ENCODE measurements at places on chromosomes 11 and 22.

DNA sequence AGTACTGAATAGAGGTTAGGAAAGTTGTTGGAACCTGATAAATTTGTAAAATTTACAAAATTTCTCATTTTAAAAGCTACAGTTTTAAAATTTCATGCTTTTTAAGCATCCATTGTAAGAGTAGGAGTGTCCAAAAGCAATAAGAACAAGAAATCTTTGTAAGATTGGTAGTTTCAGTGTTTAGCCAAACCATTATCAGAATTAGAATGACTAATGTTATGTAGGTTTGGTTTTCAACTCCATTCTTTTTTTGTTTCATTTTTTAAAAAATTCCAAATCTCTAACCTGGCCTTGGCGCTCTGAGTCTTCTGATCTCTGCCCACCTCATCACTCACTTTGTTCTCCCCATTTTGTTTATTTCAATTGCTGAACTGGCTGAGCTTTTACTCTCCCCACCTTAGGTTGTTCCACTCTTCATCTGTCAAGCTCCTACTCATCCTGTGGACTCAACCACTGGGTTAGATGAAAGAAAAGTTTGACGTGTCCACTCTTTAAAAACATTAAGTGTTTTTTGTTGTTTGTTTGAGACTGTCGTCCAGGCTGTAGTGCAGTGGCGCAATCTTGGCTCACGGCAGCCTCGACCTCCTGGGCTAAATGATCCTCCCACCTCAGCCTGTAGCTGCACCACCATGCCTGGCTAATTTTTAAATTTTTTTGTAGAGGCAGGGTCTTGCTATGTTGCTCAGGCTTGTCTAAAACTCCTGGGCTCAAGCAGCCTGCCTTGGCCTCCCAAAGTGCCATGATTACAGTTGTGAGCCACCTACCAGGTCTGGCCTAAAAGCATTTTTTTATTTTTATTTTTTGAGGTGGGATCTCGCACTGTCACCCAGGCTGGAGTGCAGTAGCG lies 14.0 kb downstream of the EP300 start:
- DNase-seq, result no peak

DNA sequence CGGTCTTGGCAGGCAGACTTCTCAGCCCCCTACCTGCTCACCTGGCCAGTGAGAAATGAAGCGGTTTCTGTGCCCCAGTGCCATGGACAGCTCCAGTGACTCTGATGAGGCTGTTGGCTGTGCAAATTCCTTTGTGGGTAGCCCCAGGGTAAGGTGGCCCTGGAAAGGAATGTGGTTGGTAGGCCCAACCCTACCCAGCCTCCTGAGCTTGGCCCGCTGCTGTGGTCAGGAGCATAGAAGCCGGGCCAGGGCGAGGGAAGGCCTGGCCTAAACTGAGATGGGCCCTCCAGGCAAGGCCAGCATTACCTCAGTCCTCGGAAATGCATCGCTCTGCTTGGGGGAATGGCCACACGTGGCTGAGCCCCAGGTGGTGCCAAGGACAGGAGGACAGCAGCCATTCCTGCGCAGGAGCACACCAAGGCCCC lies 16.9 kb downstream of the DAGLA start:
- no peak for DNase-seq

DNA sequence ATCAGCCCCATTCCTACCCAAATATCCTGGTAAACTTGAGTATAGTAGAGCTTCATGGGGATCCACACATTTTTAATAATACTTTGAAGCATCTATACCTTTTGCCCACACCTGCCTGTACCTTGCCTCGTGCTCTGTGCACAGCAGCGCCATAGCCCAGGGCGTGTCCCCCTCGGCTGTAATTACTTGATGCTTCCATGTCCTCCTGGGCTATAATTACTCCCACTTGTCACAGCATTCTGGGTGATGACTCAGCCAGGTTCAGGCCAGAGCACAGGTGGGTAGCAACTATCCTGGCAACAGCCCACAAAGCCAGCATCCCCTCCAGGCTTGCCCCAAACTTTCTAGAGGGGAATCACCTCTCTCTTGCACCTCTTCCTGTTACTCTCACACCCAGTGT lies 23.7 kb upstream of the SLC36A4 start:
- no peak for DNase-seq

GRCh38 chr22:36238373-36239149 lies 766 bp downstream of the APOL2 start:
- DNase-seq, result no peak

GRCh38 chr11:112477581-112478317 lies 217.1 kb upstream of the PLET1 start:
- no peak for DNase-seq

DNA sequence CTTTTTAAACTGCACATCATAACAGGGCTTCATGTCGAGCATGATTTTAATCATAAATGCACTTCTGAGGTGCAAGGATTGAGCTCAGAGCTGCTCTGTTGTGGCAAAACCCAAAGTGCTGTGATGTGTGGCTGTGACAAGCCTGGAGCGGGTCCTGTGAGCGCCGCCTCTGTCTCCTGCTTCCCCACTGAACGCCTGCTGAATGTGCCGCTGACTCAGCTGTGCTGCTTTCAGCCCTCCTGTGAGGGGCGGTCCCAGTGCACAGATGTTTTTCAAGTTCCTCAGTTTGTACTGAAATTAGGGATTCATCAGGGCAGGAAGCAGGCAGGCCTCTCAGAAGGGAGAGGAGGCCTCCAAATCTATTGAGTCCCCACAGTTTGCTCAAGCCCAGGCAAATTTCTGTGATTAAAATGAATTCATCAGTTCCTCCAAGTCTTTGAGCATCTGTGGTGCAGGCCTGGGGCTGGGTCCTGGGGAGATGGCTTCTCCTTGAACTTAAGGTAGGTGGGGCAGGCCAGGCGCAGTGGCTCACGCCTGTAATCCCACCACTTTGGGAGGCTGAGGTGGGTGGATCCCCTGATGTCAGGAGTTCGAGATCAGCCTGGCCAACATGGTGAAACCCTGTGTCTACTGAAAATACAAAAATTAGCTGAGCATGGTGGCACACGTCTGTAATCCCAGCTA lies 3.0 kb upstream of the GTSE1 start:
- DNase-seq, result no peak

- DNase-seq, result no peak
Observed at GRCh38 chr11:90414221-90414620, 191.4 kb upstream of the CHORDC1 start.

- DNase-seq, result no peak
Observed at GRCh38 chr11:126518972-126519690, 163.6 kb downstream of the ST3GAL4 start.

DNA sequence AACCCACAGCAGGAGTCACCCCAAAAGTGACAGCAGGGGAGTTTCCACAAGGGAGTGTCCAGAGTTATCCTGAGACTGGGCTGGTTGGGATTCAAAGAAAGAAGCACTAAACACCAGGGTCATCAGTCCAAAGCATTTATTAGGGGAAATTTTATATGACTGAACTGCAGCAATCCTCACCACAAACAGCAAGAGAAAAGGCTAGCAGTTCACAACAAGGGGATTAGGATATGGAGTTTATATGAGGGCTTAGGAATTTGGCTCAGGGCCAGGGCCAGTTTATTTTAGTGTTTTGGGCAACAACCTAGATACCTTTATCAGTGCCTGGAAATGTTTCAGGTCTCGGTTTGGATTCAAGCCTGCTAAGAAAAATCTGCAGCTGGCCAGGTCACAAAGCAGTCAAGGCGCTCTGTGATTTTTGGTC lies 4.6 kb upstream of the TMEM126A start:
- no peak for DNase-seq

- DNase-seq, result no peak
Observed at GRCh38 chr11:62875698-62876478, 4.8 kb upstream of the SLC3A2 start.

- no peak for DNase-seq
Observed at GRCh38 chr11:13358596-13359270, 81.1 kb downstream of the BMAL1 start.

DNA sequence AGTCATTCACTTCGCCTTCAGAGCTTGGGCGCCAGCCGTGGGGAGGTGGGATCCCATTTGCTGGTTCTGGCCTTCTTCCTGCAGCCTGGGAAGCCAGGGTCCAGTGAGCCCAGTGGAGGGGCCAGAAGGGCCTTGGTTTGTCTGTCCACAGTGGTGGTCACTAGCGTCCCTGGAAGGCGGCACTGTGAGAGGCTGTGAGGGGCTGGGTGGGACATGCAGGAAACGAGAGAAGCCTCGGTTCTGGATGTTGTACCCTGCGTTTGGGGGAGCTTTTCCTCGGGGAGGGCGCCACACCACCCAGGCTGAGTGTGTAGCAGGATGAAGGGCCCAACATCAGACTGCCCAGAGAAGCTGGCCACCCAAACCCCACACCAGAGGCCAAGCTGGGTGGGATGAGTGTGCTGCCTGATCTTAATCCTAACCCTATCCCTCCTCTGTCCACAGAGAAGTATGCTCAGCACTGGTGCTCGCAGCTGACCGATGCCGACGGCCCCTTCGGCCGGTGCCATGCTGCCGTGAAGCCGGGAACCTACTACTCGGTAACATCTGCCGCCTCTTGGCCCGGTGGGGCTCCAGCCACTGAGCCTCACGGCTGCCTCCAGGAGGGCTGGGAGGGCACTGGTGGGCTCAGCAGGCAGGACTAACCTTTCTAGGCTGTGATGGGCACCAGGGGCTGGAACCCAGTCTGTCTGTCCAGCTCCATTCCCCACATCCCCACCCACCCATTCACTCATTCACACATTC lies 14.4 kb downstream of the MUC5AC start:
- DNase-seq, result no peak

DNA sequence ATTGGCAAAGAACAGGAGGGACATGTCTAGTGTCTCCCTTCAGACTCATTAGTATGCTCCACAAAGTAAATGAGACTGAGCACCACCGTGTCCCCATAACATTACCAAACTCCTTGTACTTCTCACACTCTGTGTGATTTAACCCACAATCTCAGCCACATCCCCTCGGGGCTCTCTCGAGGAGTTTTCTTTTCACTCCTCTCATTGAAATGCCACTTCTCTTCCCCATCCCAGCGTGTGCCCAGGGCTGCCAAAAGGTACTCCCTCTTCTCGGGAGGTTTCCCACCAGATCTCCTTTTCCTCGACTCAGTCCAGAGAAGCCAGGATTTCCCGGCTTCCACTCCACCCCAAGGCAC lies 1.1 kb downstream of the RBFOX2 start:
- DNase-seq, result no peak

GRCh38 chr11:74000307-74001133 lies 8.4 kb downstream of the UCP3 start:
- no peak for DNase-seq

GRCh38 chr11:95082576-95083001 lies 7.1 kb upstream of the ENDOD1 start:
- DNase-seq, result no peak

GRCh38 chr22:48974443-48975315 lies 853.0 kb downstream of the BRD1 start:
- DNase-seq, result no peak

DNA sequence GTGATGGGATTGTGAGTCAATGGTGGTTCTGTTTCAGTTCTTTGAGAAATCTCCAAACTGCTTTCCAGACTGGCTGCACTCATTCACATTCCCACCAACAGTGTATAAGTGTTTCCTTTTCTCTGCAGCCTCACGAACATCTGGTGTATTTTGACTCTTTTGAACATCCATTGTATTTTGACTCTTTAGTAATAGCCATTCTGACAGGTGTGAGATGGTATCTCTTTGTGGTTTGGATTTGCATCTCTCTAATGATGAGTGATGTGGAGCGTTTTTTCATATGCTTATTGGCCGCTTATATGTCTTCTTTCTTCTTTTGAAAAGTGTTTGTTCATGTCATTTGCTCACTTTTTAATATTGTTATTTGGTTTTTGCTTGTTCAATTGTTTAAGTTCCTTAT lies 19.4 kb downstream of the NELL1 start:
- no peak for DNase-seq

DNA sequence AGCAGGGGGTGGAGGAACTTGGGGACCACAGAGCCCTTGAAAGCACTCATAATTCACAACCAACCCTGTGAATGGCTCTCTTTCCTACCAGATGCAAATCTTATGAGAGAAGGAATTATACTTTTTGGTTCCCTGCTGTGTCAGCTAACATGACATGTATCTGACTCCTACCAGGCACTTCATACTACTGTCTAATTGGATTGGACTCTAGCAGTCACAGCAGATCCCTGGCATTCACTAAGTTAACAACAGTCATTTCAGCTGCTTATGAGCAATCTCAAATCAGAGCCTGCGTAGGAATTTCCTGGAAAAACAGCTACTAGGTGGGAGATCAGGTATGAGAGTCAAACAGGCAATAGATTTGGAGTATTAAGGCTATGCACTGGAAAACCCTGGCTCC lies 11.1 kb upstream of the ENDOD1 start:
- DNase-seq, result no peak

GRCh38 chr11:119659971-119660723 lies 68.9 kb downstream of the NECTIN1 start:
- DNase-seq, result no peak

DNA sequence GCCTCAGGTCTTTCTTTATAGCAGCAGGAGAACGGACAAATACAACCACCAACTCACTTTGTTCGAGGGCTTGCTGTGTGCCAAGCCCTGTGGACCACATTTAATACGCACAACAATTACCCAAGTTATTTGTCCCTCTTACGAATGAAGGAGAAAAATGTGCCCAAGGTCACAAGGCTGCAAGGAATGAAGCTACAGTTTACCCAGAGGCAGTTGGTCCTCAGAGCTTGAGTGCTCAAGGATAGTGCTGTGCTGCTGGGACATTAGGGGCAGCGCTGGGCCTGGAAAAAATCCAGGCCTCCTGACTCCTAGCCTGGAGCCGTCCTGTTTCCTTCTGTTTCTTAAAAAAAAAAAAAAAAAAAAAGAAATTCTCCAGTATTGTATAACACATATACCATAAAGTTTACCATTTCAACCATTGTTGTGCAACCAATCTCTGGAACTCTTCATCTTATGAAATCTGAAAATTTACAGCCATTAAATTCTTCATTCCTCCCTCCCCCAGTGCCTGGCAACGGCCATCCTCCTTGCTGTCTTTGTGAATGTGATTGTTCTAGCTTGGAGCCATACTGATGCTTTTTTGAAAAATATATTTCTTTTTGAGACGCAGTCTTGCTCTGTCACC lies 1.0 kb upstream of the C11orf86 start:
- no peak for DNase-seq

DNA sequence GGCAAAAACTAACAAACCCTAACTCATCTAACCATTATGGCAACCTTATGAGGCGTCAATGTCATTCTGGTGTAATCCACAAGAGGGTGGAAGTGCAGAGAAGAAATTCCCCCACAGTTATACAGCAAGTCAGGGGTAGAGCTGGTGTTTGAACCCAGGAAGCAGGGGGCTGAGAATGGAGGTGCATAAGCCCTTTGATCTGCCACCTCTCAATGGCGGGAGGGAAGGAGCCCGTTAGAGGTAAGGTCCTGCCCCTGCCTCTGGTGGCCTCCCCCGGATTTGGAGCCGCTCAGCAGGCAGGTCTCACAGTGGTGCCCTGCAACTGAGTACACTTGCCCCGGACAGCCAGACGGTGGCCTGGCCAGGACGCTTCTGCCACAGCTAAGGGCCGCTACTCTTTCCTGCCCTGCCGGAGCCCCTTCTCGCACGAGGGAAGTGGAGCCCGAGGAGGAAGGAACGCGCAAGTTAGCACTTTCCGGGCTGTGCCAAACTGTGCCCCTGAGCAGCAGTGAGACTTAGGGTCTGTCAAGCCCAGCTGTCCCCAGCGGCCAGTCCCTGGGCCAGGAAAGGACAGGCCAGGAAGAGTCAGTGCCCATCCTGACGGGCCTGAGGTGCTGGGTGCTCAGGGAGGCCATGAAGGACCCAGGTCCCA lies 1.1 kb downstream of the FXYD2 start:
- no peak for DNase-seq
